Activated naive CD4-positive, alpha-beta T cell treated with anti-CD3 and anti-CD28 coated beads for 36 hours (primary cell): ENCODE measurements at places on chromosomes 16 and 17. TPM values are rescaled to one million over a fixed set of nuclear protein-coding genes. Genes with fewer than 3 reads are reported as not detected.
A peak's percentile ranks its signal among the peaks of the same experiment; 100 is the strongest.

UBALD2 gene
- total RNA-seq: 472 TPM

TNK1 gene
- total RNA-seq: 4.8 TPM

ITGB4 gene
- total RNA-seq: 1.0 TPM

WNT3 gene
- not detected for total RNA-seq

TEX14 gene
- total RNA-seq: 0.24 TPM

GRCh38 chr16:78761427-78761826, 662.0 kb downstream of the WWOX start:
- no peak for DNase-seq

GRCh38 chr17:13619462-13619861, 17.7 kb upstream of the HS3ST3A1 start:
- no peak for DNase-seq

GRCh38 chr16:17691106-17691898, 220.5 kb upstream of the XYLT1 start:
- no peak for DNase-seq

DNA sequence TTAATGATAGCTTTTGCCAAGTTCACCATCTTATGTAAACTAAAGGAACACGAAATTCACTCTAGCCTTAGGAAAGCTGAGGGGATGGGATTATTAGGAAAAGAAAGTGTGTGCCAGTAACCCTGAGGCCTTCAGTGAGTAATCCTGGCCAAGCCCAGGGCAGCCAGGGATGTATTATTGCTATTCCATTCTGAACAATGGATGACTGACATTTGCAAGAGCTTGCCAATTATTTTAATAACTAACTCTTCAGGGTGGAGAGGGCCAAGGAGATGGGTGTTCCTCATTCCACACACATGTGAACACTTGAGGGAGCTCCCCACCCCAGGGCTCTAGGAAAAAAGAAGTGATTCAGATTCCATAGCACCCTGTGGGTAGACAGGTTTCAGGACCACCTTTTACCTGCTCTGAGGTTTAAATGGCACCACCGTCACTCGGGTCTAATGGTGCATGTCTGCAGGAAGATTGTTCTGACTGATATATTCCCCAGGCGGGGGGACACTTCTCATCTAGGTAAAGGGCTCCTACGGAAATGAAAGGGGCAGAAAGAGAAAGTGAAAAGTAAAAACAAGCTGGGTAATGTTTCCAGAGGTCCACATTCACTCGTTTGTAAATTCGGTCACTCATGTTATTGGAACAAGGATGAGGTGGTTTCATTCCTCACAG, 41.5 kb downstream of the TK2 start:
- no peak for DNase-seq

GRCh38 chr16:66622863-66623262, 18.4 kb downstream of the CMTM3 start:
- no peak for DNase-seq

DNA sequence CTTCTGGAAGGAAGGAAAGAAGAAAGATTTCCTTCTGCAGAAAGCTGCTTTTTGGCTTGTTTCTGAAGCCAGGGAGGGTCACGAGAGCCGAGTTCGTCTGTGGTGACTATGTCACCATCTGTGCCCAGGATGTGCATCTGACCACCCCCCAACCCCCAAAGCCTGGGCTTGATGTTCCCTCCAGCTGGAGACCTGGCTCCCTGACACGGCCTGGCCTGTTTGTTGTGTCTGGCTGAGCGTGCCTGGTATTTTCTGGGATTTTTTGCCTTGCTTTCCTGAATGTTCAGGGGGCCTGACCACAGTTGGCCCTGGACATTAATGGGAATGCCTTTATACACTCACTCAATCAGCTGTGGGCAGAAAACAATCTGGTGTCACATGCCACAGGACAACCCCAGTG, 38.9 kb downstream of the LGALS9 start:
- DNase-seq: no peak

DNA sequence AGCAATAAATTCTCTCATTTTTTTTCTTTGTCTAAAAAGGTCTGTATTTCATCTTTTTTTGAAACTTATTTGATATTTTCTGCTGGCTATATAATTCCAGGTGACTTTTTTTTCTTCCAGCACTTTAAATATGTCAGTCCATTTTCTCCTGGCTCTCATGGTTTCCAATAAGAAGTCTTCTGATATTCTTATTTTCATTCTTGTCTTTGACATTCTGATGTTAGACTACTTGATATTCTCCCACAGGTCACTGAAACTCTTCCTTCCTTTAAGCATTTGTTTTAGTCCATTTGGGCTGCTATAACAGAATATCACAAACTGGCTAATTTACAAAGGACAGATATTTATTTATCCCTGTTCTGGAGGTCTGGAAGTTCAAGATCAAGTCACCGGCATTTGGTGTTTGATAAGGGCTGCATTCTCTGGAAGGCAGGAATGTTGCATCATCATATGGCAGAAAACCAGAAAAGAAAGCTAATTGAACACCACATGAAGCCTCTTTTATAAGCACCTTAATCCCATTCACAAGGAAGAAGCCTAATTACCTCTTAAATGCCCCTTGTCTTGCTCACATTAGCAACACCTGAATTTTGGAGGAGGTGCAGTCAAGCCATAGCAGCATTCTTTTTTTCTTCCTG, 242.1 kb upstream of the TNRC6C start:
- DNase-seq: no peak

- peak; percentile 43 for DNase-seq
These were observed 167.1 kb downstream of the HAPSTR1 start for GRCh38 chr16:9258423-9259051.

GRCh38 chr17:4893721-4894560, 5.4 kb upstream of the C17orf107 start:
- no peak for DNase-seq

- peak; percentile 81 for DNase-seq
These were observed 8.6 kb upstream of the TEX19 start for GRCh38 chr17:82350182-82351030.

GRCh38 chr17:44123356-44124117, at the start of gene HDAC5:
TSS of gene HDAC5 (minus strand) at chr17:44123641. CDS start at chr17:44117515, 6,126 bp downstream.
- peak; percentile 97 for DNase-seq

DNA sequence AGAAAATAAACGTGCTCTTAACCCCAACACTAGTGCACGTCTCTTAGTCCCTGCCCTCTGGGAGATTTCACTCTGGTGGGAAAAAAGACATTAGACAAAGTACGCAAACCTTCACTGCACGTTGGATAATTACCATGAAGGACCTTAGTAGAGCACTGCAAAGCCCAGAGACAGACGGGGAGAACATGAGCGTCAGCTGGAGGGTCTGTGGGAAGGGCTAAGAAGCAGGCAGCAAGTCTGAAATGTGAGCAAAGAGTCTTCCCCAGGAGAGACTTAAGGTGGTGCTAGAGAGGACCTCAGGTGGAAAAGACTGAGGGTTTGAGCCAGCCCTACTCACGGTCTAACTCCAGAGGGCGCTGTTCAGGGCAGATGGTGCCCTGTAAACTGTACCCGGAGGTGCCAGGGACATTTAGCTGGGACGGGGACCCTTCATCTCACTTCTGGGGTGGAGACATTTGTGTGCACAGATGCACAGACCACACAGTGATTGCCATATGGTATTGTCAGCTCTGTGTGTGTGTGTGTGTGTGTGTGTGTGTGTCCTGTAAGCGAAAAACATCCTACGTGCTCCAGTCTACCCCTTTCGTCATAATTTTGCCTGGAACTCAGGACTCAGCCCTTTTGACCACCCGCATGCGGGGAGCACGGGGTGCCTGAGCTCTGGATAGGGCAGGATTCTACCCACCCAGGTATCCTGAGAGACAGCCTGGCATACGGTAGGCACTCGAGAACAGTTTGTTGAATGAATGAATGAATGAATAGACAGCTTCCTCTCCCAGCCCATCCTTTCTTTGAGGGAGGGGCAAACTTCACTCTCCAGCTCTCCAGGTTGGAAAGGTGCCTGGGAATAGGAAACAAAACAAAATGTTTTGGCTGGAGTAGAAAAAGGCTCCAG, 10.1 kb upstream of the STAC2 start:
- DNase-seq: peak; percentile 76

- peak; percentile 82 for DNase-seq
These were observed 4.0 kb downstream of the BECN1 start for GRCh38 chr17:42819939-42820535.

DNA sequence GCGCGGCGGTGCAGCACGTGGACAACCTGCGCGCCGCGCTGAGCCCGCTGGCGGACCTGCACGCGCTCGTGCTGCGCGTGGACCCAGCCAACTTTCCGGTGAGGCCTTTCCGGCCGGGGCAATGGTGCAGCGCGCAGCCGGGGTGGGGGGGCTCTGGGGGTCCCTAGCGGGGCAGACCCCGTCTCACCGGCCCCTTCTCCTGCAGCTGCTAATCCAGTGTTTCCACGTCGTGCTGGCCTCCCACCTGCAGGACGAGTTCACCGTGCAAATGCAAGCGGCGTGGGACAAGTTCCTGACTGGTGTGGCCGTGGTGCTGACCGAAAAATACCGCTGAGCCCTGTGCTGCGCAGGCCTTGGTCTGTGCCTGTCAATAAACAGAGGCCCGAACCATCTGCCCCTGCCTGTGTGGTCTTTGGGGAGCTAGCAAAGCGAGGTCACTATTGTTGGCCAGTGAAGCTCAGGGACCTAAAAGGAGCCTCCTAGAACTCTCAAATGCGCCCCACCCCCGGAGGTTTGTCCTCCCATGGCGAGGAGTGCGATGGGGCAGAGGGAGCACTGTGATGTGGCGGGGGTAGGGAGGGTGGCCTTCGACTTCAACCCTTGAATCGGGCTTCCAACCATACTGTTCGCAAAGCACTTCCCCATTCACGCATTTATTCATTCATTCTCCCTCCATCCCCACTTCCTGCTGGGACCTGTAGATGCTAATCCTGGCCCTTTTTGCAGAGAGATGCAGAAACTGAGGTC, 770 bp downstream of the HBM start:
- DNase-seq: no peak
